NCI-H1436 (cell line): ENCODE measurements at places on chromosomes 5 and 9.
A peak's percentile ranks its signal among the peaks of the same experiment; 100 is the strongest.

DNA sequence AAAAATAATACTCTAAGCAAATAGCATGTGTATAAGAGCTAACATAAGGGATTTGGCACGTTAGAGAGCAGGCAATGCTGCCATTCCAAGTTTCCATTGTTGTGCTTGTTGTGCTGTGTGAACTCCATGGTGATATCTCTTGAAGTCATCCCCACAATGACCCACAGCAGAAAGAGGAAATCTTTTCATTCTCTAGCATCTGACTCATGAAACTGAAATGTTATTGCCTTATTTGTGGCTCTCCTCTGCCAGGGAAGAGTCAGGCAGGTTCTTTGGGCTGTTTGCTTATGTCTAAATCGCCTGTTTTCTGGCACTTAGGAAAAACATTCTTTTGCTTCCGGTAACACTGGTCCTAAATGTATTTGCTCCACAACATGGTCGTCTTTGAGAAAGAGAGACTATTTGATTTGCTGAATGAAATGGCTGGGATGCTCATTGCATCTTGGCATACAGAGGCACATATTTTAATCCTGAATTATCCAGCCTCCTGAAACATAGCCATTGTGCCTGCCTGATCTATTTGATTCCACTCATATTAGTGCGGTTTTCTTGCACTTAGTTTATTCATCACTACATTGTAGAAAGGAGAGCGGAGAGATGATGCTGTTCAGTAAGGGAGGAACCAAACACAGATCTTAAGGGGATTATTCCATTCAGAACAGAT is 188.8 kb downstream of the CSNK1G3 start:
- no peak for DNase-seq

DNA sequence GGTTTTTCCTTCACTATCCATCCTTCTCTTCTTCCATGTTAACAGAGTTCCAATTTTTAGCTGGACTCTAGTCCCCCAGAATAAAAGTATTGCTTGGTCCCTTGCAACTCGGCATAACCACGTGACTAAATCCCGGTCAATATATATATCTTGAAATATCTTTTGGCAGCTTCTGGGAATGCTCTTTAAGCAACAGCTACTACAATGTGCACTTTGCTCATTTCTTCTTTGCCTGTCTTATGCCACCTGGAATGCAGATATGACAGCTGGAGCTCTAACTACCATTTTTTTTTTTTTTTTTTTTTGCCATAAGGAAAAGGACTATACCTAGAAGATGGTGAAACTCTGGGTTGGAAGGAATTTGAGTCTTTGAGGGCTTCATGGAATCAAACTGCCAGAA is 82.6 kb downstream of the GCNT4 start:
- DNase-seq, result no peak

- no peak for DNase-seq
These were observed 331.3 kb upstream of the KIF2A start for GRCh38 chr5:61974680-61975079.

GRCh38 chr9:13967438-13967837 is 346.5 kb downstream of the NFIB start:
- no peak for DNase-seq

DNA sequence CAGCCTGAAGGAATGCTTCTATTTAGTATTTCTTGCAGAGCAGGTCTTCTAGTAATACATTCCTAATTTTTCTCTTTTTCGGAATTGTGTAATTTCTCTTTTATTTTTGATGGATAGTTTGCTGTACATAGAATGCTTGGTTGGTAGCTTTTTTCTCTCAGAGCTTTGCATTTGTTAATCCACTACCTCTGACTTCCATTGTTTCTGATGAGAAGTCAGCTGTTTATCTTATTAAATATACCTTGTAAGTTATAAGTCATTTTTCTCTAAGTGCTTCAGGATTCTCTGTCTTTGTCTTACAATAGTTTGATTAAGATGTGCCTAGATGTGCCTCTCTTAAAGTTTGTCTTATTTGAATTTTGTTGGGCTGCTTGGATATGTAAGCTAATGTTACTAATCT is 101.9 kb downstream of the HTR1A start:
- no peak for DNase-seq

GRCh38 chr9:76373173-76373783 is 20.9 kb downstream of the RFK start:
- no peak for DNase-seq

- no peak for DNase-seq
These were observed 92.9 kb downstream of the NDFIP1 start for GRCh38 chr5:142201471-142201887.

DNA sequence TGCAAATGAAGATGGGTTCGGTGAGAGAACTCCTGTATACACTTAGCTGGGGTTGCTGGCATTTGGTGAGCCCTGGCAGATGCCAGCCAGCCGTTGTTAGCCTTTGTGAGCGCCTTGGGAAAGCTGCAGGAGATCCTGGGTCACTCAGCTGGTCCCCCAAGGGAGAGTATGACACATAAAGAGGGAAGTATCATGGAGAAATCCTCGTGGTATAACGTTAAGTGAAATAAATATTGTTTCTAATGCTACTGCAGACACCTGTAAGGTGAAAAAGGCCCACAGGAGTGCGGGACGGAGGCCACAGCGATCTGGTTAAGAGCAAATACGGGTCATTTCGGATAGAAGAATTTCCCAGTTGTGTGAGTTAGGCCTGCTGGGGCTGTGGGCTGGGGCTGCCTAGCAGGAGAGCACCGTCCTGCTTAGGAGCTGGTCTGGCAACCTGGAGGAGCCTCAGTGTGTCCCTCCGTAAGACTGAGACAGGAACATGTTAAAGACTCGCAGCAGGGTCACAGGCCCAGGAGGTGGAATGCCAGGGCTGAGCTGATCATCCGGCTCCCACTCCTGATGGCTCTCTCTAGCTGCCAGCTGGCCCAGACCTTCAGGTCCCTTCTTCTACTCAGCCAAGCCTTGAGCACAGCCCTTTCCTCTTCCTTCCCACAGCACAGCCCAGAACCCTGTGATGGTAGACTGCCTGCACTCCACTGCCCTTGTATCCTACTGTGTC is 4.9 kb downstream of the NKX2-5 start:
- DNase-seq, result no peak

GRCh38 chr5:76715736-76716455 is at the start of gene F2R:
Gene F2R (plus strand): TSS chr5:76716126. CDS start chr5:76716308, 182 bp downstream.
- DNase-seq, result no peak

- DNase-seq, result no peak
These were observed 132.4 kb upstream of the FTMT start for GRCh38 chr5:121719255-121719654.

DNA sequence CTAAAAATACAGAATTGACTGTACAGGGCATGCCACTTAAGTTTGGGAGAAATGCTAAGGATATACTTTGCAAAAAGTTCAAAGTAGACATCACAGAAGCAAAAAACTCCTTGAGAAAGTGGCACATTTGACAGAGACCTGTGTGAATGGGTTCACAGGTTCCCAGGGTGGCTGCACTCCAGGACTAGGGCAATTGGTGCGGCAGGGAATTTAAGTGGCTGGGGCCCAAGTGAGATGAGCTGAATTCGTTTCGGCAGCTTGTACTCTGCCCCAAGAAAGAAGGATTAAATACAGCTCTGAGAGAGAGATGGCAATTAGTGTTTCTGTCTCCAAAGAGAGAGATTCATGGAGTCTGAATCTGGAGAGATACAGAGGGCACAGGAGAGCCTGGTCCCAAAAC is 280.1 kb downstream of the FBXL17 start:
- no peak for DNase-seq

GRCh38 chr5:17402289-17403121 is 95.5 kb upstream of the TAF11L2 start:
- DNase-seq, result no peak

DNA sequence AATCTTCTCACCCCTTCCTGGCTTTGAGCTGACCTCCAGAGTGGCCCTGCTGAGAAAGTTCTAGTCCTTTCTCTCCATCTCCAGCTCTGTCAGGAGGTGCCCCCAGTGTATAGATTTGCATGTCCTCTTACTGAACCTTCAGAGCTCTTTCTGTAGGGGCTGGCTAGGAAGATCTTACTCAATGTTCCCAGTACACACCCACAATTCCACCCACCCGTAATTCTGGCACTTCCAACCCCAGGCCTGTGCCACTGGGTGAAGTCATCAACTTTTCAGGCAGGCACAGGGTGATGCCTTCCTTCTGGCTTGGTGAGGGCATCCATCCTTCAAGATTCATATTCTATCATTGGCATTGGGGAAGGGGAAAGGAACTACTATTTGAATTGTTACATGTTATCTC is 75.9 kb downstream of the ACER2 start:
- DNase-seq, result no peak

GRCh38 chr9:129640086-129640870 is 1.7 kb downstream of the ASB6 start:
- peak; percentile 20 for DNase-seq

DNA sequence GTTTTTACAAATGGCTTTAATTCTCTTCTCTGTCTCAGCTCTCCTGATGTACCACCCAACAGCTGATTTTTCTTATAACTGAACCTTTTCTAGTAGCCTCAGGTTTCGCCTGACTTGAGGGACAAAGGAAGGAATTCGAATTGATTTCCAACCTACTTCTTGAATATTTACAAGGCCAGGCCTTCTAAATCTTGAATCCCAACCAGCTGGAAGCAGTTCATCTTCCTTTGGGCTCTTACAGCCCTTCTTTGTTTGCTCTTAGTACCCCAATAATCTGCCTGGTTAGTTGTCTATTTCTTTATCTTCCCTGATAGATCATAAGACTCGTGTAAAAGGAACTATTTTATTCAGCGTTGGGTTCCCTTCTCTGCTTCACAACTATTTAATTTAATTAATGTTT is 95.9 kb downstream of the NLN start:
- DNase-seq, result no peak

DNA sequence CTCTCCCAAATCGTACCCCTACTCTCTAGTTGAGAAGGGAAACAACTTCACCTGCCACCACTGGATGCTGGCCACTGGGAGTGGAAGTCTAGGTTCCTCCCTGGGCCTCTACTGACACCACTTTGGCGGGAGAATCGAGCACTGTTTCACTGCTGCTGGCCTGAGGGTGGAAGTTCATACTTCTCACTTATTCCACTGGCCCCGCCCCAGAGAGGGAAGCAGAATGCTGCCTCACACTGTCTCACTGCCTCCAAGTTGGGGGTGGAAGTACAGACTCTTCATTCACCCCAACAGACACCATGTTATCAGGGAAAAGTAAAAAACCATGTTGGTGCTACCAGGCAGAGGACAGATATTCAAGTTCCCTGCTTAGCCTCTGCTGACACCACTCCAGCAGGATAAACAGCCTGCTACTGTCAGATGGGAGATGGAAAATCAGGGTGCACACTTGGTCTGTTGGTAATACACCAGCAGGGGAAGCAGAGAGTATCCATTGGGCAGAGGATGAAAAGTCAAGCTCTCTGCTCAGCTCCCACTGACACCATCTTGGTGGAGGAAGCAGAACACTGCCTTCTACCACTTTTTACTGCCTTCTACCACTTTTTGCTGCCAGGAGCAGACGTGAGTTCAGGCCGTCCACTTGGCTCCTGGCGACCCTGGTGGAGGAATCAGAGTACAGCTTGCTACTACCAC is 159.4 kb downstream of the SIL1 start:
- DNase-seq, result no peak

DNA sequence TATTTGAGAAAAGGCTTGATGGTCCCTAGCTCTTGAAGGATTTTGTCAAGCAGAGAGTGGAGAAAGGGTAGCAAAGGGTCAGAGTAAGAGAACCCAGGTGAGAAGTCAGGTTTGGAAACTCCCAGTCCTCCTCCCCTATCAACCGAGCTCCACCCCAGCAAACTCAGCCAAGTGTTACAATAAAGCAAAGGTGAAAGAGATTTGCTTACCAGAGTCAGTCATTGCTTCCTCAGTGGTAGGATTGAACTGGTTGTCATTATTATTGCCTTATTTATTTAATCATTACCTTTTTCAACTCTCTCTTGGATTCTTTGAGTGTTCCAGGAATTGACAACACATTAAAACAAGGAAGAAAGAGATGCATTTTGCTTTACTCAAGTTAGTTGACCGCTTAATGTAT is 80.5 kb downstream of the RFK start:
- no peak for DNase-seq

DNA sequence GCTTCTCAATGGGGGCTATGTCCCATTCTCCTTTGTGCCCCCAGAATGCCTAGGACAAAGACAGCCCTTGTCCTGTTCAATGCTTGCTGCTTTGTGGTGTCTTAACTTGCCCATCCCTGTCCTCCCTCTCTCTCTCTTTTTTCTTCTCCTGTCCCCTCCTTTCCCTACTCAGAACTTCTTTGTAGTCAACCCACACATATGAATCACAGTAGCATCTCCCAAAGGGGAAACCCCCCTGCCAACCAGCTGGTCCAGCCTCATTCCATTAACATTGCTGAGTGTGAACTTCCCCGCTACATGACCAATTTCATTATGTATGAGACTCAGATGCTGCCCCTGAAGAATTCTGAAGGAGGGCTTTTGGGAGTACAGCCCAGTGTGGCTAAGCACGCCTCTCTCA is 408.3 kb downstream of the ENC1 start:
- no peak for DNase-seq

- no peak for DNase-seq
These were observed 1.7 kb upstream of the DPH7 start for GRCh38 chr9:137580209-137580953.

DNA sequence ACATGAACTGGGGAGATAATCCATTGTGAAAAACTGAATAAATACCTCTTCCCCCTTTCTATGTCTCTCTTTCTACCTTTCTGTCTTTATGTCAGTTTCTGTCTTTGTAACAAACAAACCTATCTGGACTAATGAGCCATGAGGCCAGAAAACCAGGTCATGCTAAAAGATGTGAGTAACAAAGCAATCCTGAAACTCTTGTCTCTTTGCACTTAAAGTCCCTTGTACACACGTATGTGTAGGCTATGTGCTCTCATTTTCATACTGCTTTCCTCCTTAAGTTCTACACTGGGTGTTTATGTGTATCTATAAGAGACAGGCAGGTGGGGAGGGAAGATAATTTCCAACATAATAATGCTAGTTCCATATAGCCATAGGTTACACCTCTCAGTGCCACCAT is 123.8 kb upstream of the PTGER4 start:
- DNase-seq, result no peak

GRCh38 chr9:76114144-76114543 is 223.7 kb downstream of the PCSK5 start:
- no peak for DNase-seq

DNA sequence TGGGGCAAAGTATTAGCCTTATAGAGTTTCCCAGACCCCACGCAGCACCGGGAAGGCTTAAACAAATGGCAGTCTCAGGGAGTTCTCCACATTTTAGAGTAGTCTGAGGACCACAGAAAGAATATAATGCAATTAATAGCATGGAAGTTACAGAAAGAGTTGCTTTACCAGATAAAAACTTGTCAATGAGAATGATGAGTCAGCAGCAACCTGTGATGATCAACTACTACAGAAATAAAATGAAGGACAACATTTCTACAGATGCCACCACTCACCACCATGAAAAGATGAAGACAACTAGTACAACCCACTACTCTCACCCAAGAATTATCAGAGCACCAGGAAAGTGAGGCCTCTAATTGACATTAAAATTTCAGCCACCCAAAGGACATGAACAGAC is 120.7 kb downstream of the NR2F1-AS1 start:
- no peak for DNase-seq
